ENCODE measurements at places on chromosomes 12 and 14.

DNA sequence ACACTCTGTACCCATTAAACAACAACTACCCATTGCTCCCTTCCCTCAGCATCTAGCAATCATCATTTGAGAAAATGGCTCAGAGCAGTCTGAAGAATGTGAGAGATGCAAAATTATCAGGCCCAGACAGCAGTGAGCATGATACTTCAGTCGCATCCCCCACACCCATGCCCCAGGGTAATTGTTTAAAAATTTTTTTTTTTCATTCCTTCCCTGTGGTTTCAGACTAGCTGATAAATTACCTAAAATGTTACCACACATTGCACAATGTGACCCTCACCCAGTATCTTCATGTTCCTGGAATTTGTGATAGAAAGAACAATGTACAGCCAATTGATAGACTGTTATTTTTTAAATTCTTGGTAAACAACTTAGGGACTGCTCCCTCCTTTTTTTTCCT is 11.3 kb upstream of the USP15 start:
- no peak for DNase-seq

DNA sequence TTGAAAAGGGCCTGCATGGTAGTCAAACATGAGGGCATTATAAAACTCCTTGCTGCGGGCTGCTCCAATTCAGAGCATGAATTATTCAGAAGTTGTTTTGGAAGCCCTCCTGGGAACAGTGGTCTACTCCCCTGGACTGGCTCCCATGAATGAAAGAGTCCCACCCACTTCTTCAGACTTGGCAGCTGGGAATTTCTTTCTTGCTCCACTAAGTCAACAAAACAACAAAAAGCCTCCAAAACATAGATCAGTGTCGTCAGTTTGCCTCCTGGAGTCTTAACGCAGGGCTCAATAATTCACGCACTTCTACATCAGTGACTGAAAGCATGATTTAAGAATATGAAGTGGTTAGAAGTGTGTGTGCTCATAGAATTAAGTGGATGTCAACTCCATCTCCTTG is 37.9 kb downstream of the AKAP6 start:
- no peak for DNase-seq

GRCh38 chr12:27179400-27180214 is 64.5 kb upstream of the STK38L start:
- DNase-seq = no peak

- DNase-seq = no peak
Measured at GRCh38 chr14:94591871-94592270, 10.6 kb downstream of the SERPINA5 start.

GRCh38 chr12:6472491-6472890 is 2.0 kb upstream of the VAMP1 start:
- no peak for DNase-seq

GRCh38 chr12:4044101-4044500 is 170.9 kb upstream of the PARP11 start:
- DNase-seq = no peak

DNA sequence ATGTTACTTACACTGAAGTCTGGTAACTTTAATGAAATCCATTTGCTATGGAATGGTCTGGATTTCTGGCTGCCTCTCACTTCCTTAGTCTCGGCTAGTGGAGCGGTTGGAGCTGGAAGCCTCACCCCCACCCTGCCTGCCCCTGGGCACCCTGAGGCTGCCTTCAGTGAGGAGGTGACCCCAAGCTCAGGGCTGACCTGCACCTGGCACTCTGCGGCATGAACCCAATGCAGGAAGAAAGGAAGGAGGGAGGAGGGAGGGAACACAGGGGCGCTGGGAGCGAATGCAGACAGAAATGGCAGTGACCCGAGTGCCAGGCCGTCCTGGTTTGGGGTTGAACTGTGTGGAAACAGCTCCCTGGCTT is 353.1 kb downstream of the TMEM121 start:
- DNase-seq = no peak

- DNase-seq = no peak
Measured at GRCh38 chr12:78316136-78316535, 485.4 kb downstream of the NAV3 start.

Data from cerebellar nuclear complex (tissue), 1 donor.